ENCODE measurements at places on chromosomes 3 and 15.

GRCh38 chr3:31294430-31295149 is 238.1 kb upstream of the STT3B start:
- no peak for DNase-seq

GRCh38 chr3:83216919-83217594 is 1455.6 kb upstream of the GBE1 start:
- no peak for DNase-seq

DNA sequence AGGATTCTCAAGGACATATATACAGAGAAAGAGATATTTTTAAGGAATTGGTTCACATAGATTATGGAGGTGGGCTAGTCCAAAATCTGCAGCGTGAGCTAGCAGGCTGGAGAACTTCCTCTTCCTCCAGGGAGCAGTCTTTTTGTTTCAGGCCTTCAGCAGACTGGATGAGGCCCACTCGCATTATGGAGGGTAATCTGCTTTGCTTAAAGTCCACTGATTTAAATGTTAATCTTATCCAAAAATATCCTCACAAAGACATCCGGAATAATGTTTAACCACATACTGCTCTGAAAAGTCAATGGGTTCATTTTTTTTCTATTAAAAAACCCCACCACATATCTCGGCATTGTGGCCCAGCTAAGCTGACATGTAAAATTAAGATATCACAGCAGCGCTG is 22.2 kb upstream of the NRROS start:
- DNase-seq, result no peak

GRCh38 chr3:112228786-112229185 is 65.2 kb downstream of the SLC9C1 start:
- DNase-seq, result no peak

- DNase-seq, result no peak
Observed at GRCh38 chr3:134017490-134017889, 12.2 kb downstream of the SLCO2A1 start.

DNA sequence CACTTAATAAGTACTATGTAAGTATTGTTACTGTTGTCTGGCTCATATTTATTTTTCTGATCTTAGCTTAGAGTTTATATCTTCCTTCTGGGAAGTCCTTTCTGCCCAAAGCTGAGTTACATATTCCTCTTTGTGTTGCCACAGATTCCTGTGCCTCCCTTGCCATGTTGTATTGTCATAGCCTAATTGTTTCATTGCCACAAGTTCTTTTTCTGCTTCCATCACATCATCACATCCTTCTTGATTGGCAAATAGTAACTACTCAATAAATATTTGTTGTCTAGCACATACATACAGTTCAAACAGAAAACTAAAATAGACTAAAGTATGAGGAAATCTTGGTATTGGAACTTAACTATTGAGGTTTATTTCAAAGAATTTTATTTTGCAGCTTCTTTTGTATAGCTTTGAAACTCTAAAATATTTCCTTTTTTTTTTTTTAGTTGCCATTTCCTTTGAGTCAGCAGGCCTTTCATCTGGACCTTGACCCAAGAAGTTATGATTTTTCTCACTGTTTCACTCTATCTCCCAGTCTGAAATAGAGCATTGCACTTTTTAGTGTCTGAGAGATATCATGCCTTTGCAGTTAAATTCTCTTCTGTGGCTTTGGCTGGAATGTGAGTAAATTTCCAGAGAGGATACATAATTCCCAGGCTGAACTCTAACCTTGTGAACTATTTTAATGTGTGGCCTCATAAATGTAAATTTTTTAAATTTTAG is 98.2 kb downstream of the ZNF609 start:
- peak; percentile 77 for DNase-seq

DNA sequence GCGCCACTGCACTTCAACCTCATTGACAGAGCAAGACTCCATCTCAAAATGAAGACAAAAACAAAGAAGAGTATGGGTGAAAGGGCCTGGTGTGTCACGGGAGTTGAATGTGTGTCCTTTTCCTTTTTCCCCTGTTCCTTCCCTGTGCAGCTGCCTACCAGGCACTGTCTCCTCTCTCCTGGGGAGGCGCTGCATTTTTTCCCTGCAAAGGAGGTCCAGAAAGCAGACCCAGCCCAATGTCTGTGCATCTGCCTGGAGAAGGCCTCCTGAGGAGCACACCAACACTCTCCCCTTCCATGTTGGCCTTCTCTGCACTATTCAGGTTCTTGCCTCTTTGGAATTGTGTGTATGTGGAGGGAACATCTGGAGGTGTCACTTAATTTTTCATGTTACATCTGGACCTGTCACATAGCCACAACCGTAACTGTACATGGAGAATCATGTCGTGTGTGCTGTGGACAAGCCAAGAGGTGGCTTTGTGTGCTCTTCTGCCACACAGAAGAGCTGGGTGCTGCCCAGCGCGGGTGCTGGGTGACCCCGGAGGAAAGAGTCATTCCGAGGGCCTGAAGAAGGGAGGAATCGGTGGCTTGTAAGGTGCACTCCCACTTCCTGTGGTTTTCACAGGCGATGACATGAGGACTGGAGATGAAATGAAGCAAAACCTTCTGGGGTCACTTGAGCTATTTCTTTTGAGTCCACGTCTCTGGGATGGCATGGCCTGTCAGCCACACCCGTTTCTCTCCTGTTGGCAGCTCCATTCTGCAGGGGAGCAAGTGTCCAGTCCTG is 46.5 kb upstream of the CGNL1 start:
- peak; percentile 38 for DNase-seq

Measured in EH (cell line).